ENCODE measurements at places on chromosomes 4 and X.

DNA sequence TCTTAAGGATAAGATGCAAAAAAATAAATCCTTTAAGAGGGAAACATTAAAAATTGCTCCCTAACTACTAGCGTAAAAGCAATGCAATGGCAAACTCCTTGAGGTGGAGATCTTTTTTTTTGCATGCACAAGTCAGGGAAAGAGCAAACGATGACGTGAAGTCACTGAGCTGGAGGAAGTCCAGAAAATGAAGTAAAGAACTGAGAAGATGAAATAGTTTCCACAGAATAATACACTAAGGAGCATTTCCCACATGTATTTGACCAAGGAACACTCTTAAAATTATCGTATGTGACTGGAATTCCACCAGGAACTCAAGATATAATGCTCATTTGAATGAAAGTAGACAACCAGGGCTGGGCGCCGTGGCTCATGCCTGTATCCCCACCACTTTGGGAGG lies 21.0 kb upstream of the DOCK11 start:
- no peaks in the 10 kb centered on the region for H3K4me1 ChIP-seq
- H3K36me3 ChIP-seq = no peaks in the 10 kb centered on the region
- no peak overlapping the region for H3K27ac ChIP-seq
- no peak for DNase-seq

- no peak overlapping the region for H3K4me3 ChIP-seq
- no peaks in the 10 kb centered on the region for H3K27me3 ChIP-seq
- H3K27ac ChIP-seq = no peak overlapping the region
- no peaks in the 10 kb centered on the region for H3K36me3 ChIP-seq
- DNase-seq = no peak
These were observed 60.3 kb downstream of the DLG3 start for GRCh38 chrX:70504772-70505450.

- H3K27me3 ChIP-seq = no peaks in the 10 kb centered on the region
- H3K4me1 ChIP-seq = no peaks in the 10 kb centered on the region
- no peak overlapping the region for H3K27ac ChIP-seq
- H3K4me3 ChIP-seq = no peak overlapping the region
These were observed 70.6 kb upstream of the CENPE start for GRCh38 chr4:103268746-103269145.

- no peaks in the 10 kb centered on the region for H3K36me3 ChIP-seq
- no peaks in the 10 kb centered on the region for H3K27me3 ChIP-seq
- H3K27ac ChIP-seq = no peak overlapping the region
These were observed 896.5 kb downstream of the PDHA2 start for GRCh38 chr4:96736352-96736889.

- no peak overlapping the region for H3K4me3 ChIP-seq
- no peaks in the 10 kb centered on the region for H3K36me3 ChIP-seq
- peaks cover 5% of the 10 kb centered on the region for H3K4me1 ChIP-seq
- H3K27ac ChIP-seq = no peak overlapping the region
These were observed 530.3 kb upstream of the PRKX start for GRCh38 chrX:4243759-4244158.
